CD4-positive, alpha-beta memory T cell (primary cell): ENCODE measurements at places on chromosomes 2 and 18.

GRCh38 chr2:9668687-9669345, 38.0 kb upstream of the YWHAQ start:
- no peak for DNase-seq

GRCh38 chr2:9686061-9686460, 55.3 kb upstream of the YWHAQ start:
- DNase-seq, result no peak

DNA sequence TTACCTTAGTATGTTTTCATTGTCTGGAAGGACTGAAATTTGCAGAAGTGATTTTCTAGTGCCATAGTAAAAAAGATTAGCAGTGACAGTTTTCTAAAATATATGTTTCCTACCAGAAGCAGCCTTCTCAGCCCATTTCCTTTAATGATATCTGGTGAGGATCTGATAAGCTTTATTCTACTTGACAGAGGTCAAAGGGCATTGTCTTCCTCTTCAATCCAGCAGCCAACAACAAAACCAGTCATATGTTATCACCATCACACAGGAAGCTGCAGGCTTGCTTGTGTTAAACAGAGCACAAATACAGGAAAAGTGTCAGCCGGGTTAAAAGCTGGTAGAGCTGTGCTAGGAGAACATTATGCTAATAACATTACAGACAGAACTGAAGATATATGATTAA, 35.6 kb upstream of the ZSWIM2 start:
- DNase-seq, result no peak

DNA sequence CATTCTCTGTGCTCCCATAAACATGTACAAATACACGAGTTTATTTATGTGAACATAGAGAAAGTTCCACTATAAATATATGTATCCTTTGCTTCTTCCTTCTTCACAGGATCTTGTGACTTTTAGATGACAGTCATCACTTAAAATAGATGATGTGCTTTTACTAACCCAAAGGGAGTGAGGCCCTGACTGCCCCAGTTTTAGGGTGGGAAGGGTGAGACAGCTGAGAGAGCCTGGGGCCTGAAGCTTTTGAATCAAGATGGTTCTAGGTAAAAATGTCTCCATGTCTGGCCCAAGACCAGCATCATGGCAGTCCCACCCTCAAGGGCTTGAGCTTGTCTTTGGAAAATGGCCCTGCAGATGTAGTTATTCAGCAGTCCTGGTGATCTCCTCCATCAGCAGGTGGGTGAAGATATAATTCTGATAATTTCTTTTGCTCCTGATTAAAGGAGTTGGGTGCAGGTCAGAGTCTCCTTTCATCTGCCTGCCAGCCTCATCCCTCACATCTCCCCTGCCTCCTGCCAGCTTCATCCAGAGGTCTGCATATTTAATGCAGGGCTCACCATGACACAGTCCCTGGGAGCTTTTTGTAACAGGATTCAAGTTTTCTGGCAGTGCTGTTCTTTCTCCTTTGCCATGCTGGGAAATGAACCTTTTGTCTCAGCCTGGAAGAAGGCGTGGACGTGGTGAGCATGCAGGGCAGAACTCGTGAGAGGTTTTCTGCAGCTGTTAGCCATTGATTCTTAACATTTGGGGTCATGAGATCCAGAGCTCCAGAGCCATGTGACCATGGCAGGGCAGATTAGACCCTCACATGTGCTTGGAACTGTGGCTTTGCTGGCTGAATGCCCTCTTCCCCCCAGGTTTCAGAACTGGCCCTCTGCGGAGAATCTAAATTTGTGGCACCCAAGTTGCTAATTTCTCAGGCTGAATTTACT, 2.7 kb downstream of the HRH4 start:
- no peak for DNase-seq

- no peak for DNase-seq
Measured at GRCh38 chr2:88022669-88022921, 6.2 kb upstream of the RNU2-63P start.

DNA sequence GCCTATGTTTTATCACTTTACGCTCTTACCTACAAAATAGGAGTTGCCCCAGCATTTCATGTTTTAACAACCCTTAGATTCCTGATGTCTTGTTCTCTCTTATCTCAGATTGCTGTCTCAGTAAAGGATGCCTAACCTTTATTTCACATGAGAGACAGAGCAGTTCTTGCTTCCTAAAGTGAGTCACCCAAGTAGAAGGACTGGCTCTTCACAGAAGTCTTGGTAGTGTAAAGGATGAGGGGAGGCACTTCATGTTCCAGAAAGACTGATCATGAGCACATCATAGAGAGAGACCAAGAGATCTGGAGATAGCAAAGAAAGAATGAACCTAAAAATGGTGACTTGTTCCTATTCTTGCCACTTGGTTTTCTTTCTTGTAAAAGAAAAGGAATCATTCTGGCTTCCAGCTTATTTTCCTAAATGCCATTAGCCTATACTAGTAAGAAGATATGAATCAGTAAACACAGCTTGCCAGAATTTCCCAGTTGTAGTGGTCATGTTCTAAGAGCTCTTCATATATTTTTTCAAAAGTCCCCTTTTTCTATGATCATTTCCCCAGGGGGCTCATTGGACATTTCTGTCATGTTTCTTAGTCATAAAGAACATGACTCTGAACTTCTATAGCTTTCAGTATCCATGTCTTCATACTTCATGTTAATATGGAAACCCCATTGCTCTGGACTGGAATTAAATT, 54.9 kb downstream of the MAPRE2 start:
- no peak for DNase-seq

DNA sequence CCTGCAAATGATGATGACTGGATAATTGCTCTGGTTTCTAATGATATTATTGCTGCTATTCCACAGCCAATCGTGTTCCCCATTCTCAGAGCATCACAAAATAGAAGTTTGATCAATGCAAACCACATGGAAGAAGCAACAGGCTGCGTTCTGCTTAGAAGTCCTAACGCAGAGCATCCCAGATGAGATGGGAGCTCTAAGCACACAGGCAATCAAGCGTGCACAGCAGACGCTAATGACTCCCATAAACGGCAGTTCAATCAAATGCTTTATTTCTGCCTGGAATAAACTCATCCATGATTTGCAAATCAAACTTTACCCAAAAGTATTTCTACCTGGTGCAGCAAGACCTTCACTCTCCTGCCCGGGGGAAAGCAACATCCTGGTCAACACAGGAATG, 304.2 kb downstream of the FBXO15 start:
- no peak for DNase-seq

DNA sequence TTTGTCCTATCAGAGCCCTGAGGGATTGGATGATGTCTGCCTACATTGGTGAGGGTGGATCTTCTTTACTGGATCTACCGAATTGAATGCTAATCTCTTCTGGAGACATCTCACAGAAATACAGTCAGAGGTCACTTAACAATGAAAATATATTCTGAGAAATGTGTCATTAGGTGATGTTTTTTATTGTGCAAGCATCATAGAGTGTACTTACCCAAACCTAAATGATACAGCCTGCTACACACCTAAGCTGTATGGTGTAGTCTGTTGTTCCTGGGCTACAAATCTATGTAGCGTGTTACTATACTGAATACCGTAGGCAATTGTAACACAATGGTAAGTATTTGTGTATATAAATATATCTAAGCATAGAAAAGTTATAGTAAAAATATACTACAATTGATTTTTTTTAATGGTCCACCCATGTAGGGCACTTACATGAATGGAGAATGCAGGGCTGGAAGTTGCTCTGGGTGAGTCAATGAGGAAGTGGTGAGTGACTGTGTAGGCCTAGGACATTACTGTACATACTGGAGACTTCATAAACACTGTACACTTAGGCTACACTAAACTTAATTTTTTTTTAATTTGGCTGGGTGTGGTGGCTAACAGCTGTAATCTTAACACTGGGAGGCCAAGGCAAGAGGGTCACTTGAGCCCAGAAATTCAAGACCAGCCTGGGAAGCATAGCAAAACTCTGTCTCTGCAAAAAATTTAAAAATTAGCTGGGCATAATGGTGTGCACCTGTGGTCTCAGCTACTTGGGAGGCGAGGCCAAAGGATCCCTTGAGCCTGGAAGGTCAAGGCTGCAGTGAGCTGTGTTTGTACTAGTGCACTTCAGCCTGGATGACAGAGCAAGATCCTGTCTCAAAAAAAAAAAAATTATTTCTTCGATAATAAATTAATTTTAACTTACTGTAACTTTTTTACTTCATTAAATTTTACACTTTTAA, 226.3 kb upstream of the UBE2E3 start:
- DNase-seq, result no peak

- DNase-seq, result no peak
Measured at GRCh38 chr2:121052023-121052422, 233.0 kb downstream of the TFCP2L1 start.

DNA sequence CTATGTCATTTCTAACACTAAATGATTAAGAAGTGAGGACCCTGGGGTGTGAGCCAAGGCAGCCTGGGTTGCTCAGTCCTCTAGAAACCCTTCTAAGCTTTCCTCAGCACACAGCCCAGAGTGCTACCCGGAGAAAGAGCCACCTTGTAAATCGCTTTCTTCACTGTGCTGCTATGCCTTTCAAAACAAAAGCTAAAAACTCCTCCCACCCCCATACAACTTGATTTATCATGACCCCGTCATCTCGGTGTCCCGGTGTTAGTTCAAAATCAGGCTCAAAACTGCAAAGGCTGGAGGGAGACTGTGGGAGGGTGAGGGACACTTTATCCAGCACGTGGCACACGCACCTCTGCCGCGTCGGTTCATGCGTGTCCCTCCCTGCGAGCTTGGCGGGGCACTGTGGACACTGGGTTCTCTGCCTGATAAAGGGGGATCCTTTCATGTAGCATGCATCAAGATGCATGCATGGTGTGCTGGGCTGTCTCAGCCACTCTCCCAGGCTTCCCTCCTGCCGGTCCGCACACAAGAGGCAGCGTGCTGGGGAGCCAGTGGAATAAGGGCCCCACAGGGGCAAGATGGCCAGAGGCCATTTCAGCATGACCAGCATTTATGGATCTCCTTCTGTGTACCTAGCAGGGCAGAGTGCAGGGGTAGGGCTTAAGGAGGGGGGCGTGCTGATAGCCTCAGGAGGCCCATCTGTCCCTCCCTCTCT, 170.4 kb downstream of the SMAD7 start:
- DNase-seq, result no peak

GRCh38 chr18:57084331-57085271, 62.3 kb upstream of the BOD1L2 start:
- DNase-seq, result no peak

- DNase-seq, result no peak
Measured at GRCh38 chr2:210442457-210442856, 34.1 kb downstream of the LANCL1 start.

DNA sequence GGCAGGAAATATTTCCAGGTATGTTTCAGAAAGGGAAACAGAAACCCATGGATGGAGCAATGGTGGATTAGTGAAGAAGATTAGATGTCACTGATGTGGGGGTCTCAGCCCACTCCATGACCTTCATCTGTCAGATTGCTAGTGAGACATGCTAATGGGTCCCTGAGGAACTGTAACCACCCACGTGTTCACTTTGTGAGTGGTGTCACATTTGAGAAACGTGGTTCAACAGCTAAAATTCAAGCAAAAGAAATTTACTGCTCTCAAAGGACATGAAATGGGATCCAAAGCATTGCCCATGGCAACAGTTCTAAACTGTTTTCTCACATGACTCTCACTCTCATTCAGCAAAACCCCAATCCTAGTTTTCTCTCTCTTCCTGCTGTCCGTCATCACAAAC, 776.1 kb downstream of the ERBB4 start:
- no peak for DNase-seq

- DNase-seq, result no peak
Measured at GRCh38 chr2:19709553-19709952, 192.2 kb downstream of the TTC32 start.

GRCh38 chr2:178441426-178441825, 9.5 kb downstream of the PRKRA start:
- DNase-seq, result no peak

- DNase-seq, result no peak
Measured at GRCh38 chr2:88657131-88657530, 29.9 kb upstream of the EIF2AK3 start.

- DNase-seq, result no peak
Measured at GRCh38 chr2:25735835-25736234, 62.5 kb upstream of the DTNB start.

DNA sequence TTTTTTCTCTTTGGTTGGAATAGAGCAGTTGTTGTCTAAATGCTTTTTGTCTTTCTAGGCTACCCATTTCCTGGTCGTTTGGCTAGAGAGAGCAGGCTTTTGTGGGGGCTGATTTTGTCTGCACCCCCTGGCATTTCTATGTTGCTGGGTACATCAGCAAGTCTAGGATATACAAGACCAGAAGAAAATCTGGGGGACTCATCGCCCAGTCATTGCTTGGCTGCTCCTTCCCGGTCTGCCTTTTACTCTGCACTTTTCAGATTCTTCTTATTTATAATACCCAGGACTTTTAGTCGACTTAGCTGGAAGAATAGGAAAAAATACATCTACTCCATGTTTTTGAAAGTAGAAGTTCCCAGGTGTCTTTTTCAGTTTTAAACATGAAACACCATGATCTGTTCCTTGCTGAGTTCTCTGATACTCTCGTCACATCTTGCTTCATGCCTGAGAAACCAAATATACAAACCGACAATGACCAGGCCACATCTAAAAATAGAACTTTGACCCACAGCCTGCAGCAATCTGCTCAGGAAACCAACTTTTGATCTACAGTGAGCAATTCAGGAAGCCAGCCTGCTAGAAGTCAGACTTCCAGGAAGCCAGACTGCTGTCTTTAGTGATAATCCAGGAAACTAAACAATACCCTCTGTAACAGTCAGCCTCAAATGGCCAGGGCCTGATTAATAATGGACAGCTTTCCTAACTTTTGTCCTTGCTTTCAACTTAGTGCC, 163.8 kb upstream of the MEX3C start:
- DNase-seq, result no peak

- DNase-seq, result no peak
Measured at GRCh38 chr2:159150280-159150746, 136.2 kb downstream of the WDSUB1 start.

- DNase-seq, result no peak
Measured at GRCh38 chr2:113077921-113078320, 10.2 kb downstream of the IL1F10 start.

DNA sequence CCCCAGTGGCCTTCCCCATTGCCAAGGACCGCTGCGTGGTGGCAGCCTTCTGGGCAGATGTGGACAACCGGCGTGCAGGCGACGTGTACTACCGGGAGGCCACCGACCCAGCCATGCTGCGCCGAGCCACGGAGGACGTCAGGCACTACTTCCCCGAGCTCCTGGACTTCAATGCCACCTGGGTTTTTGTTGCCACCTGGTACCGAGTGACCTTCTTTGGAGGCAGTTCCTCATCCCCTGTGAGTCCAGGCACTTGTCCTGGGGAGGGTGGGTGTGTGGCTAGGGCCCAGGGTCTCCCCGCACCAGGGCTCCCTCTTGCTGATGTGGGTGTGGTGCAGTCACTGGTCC, 31.9 kb downstream of the SNED1 start:
- DNase-seq, result no peak

- DNase-seq, result no peak
Measured at GRCh38 chr2:204625135-204625534, 79.9 kb downstream of the PARD3B start.

GRCh38 chr2:74334931-74335333, 8.3 kb downstream of the SLC4A5 start:
- DNase-seq, result peak; percentile 65

DNA sequence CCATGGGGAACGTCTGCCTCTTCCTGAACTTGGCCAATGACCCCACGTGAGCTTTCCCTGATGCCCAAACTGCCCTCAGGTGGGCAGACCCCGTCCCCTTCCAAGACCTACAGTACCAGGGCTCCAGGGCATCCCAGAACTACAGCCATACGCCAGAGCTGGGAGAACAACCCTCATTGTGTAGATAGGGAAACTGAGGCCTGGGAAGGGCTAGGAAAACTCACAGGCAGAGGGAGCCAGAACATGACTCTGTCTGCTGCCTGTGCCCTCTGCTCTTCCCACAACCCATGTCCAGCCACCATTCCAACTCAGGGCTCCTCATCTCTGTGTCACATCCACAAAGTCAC, 16.8 kb upstream of the ANKRD53 start:
- DNase-seq, result no peak
